ENCODE measurements at places on chromosomes 12 and 14.

- DNase-seq: no peak
These were observed 6.5 kb downstream of the AHNAK2 start for GRCh38 chr14:104971447-104972240.

DNA sequence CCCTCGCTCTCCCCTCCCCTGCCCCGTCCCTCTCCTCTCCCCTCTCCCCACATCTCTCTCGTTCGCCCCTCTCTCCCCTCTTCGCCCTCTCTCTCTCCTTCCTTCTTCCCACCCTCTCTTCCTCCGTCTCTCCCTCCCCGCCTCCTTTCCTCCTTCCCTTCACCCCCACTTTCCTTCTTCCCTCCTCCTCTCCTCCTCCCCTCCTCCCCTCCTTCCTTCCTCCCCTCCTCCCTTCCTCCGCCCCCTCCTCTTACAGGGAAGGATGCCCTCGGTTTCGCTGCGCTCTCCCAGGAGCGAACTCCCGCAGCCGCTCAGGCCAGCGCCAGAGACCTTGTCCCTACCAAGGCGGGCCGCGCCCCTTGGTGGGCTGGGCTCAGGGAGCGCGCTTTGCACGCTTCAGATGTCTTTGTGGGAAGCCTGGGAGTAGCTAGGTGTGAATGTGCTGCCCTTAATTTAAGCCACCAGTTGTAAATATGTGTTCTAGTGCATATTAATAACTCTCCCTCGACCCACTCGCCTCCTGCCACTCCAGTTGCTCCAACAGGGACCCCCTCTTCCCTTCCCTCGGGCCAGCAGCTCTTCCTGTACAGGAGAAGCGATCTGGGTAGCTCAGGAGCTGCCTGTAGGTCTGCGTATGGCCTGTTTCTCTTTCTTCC is 13.3 kb upstream of the MAP3K9 start:
- DNase-seq: peak; percentile 33

- DNase-seq: no peak
These were observed 798.9 kb downstream of the SLC6A15 start for GRCh38 chr12:84113666-84114065.

GRCh38 chr12:97024393-97024792 is 117.3 kb downstream of the NEDD1 start:
- no peak for DNase-seq

DNA sequence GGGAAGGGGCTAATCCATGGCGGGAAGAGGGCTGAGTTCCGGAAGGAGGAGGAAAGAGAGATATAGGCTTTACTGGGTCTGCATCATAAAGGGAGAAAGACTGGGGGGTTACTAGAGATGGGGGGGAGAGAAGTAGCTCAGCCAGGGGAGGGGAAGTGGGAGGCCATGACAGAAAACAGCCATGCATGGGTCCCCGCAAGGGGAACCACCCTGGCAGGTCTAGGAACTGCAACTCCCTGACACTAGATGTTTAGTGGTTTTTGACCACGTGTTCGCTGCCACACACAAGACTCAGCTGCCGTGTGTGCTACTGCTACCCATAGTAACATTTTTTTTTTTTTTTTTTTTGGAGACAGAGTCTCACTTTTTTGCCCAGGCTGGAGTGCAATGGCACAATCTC is 145.0 kb downstream of the RIMBP2 start:
- peak; percentile 9 for DNase-seq

DNA sequence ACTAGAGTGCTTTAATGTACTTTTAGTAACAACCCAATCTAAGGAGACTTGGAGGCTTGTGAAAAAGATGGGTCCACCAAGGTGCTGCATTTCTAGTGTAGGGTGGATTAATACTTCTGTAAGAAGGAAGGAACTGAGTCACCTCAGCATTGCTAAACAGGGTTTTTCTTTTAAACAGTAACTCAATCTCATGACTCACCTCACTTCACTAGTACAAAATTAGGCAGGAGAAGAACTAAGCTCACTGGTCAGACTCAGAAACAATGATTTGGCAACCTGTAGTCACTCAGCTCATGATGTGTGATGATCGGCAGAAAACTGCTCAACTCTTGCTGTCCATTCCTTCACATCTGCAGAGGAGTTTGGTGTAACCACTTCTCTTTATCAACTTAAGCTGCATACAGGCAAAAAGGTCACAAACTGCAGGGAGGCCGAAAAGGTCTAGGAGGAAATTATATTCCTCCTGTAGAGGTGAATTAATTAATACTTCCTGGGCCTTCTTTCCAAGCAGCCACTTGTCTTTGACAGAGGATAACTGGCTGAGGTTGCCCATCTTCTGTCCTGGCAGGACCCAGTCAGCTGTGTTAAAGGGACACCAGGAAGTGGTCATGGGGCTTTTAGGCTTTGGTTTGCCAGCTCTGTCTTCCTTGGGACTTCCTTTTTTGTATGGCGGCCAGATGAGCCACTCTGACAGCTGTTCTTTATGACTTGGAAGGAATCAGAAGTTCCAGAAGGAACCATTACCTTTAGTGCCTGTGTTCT is 466.9 kb downstream of the FUT8 start:
- DNase-seq: peak; percentile 30

- no peak for DNase-seq
These were observed 94.2 kb upstream of the RESF1 start for GRCh38 chr12:31865023-31865422.

GRCh38 chr12:103140286-103140685 is 182.8 kb downstream of the ASCL1 start:
- DNase-seq: no peak

GRCh38 chr12:93957870-93958269 is 190.5 kb upstream of the PLXNC1 start:
- DNase-seq: no peak

DNA sequence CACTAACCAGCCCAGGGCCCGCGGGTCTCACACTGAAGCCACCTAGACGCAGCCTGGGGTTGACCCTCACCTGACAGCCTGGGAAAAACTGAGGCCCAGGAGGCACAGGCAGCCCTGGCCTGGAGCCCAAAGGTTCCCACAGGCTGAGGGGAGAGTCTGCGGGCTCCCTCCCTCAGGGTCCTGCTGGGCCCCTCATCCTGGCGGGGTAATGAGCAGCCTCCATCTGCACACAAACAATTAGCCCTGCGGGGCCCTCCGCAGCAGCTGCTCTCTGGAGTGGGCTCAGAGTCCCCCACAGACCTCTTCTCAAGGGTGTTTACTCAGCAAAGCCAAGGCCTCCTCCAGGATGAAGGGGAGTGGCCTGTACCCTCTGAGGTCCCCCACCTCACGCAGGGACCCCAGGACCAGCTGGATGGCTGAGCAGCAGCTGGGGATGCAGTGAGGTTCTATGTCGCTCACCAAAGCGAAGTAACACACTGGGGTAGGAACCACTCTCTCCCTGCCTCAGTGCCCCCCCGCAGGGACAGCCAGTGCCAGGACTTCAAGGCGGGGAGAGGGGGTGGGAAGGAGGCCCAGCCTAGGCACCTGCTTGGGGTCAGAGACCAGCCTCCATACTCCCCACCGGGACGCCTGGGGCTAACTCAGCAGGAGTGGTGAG is 7.3 kb downstream of the AKT1 start:
- DNase-seq: no peak

- DNase-seq: peak; percentile 80
These were observed 21.0 kb upstream of the PSMC1 start for GRCh38 chr14:90235179-90235976.

GRCh38 chr14:69345402-69345801 is 52.7 kb downstream of the ERH start:
- no peak for DNase-seq

DNA sequence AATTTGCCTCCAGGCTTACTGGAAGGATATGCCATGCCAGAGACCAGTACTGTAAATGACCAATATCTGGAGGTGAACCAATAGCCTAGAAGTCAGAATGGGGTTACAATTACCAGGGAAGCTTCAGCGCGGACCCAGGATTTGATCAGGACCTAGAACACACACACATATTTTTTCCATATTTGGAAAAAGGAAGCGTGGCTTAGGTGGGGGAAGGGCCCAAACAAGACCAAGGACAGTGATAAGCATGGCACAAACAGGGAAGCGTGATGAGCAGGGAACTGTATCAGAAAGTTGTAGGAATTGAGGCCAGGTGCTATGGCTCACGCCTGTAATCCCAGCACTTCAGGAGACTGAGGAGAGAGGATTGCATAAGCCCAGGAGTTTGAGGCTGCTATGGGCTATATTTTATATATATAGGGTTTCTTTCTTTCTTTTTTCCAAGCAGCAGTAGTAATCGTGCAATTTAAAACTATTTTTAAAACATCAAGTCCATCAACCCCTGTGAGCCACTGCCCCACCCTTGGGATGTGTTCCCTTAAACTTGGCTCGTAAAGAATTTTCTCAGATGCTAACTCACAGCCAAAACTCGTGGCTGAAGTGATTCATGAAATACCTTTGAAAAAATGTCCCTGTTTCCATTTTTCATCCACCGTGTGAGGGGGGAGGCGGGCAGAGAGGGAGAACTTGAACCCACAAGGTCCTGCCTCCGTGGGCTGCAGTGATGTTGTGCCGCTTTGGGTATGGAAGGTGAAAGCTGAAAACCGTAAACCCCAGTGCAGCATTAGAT is 16.7 kb downstream of the HRK start:
- no peak for DNase-seq

DNA sequence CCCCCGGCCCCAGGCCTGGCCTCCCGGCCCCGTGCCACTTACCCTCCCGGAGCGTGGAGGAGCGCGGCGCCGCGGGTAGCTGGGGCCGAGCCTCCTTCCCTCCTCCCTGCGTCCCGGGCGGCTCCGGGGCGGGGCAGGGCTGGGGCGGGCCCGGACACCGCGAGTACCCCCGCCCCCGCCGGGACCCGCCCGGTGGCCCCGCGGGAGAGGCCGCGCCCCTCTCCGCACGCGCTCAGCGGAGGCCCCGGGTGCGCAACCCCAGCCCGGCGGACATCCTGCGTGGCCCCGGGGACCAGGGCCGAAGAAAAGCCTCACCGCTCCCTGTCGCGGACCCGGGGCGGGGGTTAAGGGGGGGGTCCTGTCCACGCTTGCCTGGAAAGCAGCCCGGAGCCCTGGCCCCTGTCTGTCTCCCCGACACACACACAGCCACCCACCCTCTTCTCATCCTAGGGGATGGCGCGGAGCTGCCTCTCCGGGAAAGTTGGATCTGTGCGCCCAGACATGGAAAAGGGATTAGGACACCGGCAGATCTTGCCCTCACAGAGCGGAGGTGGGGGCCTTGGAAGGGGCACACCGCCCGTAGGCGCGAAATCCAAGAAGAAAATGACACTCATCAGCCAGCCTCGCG is at the start of gene SYNE3:
TSS of gene SYNE3 (minus strand) at position 97 of the 628 bp plus-strand sequence. CDS start 40,829 bp downstream, outside the sequence.
- DNase-seq: peak; percentile 76

All from hematopoietic multipotent progenitor cell treated with erythropoietin and hydrocortisone succinate and interleukin-3 and kit ligand, for 4 days (in vitro differentiated cells).